ENCODE measurements at places on chromosomes 13 and 19. TPM values are rescaled to one million over a fixed set of nuclear protein-coding genes. Genes with fewer than 3 reads are reported as not detected.
A peak's percentile ranks its signal among the peaks of the same experiment; 100 is the strongest.

ZNF772 gene
- 3.3 TPM for total RNA-seq

GRCh38 chr13:94123557-94123956 lies 355.9 kb downstream of the DCT start:
- no peak for DNase-seq

CLC gene
- total RNA-seq, result not detected

DNA sequence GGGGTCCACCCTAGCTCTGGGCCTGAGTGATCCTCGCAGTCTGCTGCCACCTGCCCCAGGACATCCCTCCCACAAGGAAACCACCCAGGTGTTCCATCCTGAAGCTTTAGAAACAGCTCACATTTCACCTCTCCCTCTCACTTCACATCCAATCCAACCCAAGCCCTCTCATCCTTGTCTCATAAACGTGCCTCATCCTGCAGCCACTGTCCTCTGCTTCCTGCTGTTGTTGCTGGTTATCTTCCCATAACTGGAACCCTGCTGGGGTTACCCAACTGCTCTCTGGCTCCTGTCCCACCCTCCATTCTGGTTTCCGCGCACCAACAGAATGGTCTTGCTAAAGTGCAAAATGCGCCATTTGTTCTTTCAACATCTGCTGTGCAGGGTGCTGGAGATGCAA lies 59.7 kb upstream of the MTIF3 start:
- DNase-seq, result no peak

DNA sequence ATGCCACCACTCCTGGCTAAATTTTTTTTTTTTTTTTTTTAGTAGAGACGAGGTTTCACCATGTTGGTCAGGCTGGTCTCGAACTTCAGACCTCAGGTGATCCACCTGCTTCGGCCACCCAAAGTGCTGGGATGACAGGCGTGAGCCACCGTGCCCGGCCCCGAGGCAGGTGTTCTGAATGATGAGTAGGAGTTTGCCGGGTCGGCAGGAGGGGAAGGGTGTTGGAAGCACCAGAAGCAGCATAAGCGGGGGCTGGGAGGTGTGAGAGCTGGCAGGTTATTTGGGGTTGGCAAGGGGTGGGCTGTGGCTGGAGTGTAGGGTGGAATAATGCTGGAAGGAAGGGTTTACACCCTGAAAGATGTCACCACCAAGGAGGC lies 1.8 kb downstream of the SPPL2B start:
- DNase-seq, result no peak

- DNase-seq, result peak; percentile 93
These were observed 9.4 kb upstream of the PGLYRP2 start for GRCh38 chr19:15488489-15489226.

PSG6 gene
- not detected for total RNA-seq

- no peak for DNase-seq
These were observed 24.4 kb upstream of the SIAH3 start for GRCh38 chr13:45875951-45876350.

DNA sequence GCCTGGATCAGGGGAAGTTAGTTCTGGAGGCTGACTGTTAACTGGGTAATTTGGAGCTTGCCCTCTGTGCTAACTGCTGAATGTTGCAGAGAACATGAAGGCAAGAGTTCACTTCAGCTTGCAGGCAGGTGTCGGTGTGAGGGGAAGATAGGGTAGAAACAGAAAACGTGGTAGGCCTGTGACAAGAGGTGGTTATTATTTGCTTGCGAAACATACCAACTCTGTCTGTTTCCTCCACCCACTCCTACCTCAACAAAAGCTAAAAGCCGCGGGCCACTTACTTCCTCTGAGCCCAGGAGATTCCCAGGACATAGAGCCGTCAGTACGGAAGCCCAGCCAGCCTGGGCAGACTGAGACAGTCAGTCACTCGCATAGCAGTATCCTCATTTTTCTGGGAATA lies 119.2 kb upstream of the ABCC4 start:
- no peak for DNase-seq

- DNase-seq, result no peak
These were observed 22.9 kb downstream of the COG3 start for GRCh38 chr13:45487604-45488003.

DNA sequence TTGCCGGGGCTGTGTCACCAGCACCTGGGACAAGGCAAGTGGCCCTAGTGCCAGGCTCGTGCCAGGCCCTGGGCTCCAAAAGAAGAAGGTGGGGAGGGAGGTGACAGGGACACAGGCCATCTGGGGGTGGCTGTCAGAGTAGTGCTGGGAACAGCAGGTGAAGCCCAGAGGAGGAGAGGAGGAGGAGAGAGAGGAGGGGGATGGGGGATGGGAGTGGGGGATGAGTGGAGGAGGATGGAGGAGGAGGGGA lies 18.7 kb downstream of the LSM4 start:
- DNase-seq, result no peak

DNA sequence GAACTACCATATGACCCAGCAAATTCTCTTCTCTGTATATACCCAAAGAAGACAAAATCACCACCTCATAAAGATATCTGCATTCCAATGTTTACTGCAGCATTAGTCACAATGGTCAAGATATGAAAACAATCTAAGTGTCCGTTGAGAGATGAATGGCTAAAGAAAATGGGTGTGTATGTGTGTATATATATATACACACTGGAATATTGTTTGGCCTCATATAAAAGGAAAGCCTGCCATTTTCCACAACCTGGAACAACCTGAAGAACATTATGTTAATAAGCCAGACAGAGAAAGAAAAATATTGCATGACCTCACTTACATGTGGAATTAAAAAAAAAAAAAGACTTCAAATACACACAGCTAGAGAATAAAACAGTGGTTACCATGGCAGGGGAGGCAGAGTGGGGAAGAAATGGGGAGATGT lies 29.5 kb upstream of the RBM26 start:
- no peak for DNase-seq

DNA sequence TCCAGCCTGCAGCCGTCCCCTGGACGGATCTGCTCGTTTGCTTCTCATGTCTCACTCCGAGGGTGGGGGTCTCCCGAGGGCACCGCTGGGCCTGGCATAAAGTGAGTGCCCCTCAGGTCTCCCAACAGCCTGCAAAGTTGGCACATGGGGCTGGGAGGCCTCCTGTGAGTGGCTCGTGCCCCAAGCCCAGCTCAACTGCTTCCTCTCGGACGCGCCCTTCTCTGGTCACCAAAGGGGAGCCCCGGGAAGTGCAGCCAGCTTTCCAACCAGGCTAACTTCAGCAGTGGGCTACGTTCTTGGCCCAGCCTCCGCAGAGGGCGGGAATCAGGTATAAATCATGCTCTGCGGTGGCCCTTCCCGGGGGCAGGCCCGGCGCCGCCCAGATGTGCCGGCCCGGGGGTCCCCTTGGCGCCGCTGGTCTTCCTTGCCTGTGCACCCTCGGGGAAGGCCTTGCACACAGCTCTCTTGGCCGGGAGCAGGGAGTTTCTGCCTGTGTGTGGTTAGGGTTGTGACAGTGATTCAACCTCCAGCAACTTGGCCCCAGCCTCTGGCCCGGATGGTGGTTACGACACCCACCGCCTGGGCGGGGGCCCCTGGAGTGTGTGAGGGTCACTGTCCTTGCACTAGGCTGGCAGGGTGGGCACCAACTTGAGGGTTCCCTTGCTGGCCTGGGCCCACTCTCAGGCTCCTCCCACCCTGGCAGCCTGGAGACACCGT lies 20.7 kb downstream of the CEBPG start:
- DNase-seq, result peak; percentile 92

CEACAM4 gene
- not detected for total RNA-seq

GRCh38 chr13:23356368-23356767 lies 77.1 kb downstream of the SACS start:
- no peak for DNase-seq

LILRA5 gene
- not detected for total RNA-seq

ZNF132 gene
- total RNA-seq, result not detected

GRCh38 chr19:35696835-35697234 lies 7.5 kb upstream of the ZBTB32 start:
- no peak for DNase-seq

INTS6 gene
- 15.6 TPM for total RNA-seq

- DNase-seq, result no peak
These were observed 59.9 kb upstream of the TPP2 start for GRCh38 chr13:102536695-102537485.

- no peak for DNase-seq
These were observed 3.6 kb downstream of the TMEM259 start for GRCh38 chr19:1017115-1017905.

DNA sequence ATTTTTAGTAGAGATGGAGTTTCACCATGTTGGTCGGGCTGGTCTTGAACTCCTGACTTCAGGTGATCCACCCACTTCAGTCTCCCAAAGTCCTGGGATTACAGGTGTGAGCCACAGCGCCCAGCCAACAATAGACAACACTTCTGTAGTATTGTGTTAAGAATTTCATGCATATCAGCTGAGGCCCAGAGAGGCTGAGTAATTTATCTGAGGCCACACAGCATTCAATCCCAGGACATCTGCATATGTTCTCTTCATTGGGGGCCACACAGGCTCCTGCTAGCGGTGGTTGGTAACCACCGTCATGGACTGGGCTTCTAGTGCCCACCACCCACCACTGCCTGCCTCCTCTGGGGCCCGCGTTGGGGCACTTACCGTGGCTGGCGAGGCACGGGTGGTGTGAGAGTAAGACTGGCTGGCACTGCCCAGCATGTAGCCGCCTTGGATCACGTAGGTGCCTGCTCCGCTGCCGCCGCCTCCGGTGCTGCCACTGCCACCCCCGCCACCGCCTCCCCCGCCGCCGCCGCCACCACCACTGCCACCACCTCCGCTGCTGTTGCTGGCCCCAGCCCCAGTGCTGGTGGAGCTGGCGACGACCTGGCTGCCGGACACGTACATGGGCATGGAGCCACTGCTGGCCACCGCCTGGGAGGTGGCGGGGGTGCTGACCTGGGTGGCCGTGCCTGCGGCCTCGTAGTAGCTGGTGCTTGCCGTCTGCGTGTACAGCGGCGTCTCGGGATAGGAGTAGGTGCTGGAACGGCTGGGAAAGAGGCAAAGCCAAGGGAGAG lies 20.3 kb downstream of the DCAF15 start:
- DNase-seq, result no peak

IGFL4 gene
- not detected for total RNA-seq

DNA sequence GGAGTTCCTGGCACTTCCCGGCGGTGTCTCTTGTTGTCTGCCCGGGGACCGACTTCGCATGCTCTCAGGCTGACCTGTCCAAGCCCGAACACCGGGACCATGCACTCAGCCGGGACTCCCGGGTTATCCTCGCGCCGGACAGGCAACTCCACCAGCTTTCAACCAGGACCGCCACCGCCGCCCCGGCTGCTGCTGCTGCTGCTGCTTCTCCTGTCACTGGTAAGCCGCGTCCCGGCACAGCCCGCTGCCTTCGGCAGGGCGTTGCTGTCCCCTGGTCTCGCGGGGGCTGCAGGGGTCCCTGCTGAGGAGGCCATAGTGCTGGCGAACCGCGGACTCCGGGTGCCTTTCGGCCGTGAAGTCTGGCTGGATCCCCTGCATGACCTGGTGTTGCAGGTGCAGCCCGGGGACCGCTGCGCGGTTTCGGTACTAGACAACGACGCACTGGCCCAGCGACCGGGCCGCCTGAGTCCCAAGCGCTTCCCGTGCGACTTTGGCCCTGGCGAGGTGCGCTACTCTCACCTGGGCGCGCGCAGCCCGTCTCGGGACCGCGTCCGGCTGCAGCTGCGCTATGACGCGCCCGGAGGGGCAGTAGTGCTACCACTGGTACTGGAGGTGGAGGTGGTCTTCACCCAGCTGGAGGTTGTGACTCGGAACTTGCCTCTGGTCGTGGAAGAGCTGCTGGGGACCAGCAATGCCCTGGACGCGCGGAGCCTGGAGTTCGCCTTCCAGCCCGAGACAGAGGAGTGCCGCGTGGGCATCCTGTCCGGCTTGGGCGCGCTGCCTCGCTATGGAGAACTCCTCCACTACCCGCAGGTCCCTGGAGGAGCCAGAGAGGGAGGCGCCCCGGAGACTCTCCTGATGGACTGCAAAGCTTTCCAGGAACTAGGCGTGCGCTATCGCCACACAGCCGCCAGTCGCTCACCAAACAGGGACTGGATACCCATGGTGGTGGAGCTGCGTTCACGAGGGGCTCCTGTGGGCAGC lies 661 bp downstream of the FREM2 start:
- peak; percentile 40 for DNase-seq

GRCh38 chr13:79528759-79529191 lies 47.8 kb downstream of the NDFIP2 start:
- no peak for DNase-seq

IQCN gene
- total RNA-seq, result 0.05 TPM

- DNase-seq, result peak; percentile 9
These were observed 434 bp upstream of the FNDC3A start for GRCh38 chr13:48975101-48975855.

DNA sequence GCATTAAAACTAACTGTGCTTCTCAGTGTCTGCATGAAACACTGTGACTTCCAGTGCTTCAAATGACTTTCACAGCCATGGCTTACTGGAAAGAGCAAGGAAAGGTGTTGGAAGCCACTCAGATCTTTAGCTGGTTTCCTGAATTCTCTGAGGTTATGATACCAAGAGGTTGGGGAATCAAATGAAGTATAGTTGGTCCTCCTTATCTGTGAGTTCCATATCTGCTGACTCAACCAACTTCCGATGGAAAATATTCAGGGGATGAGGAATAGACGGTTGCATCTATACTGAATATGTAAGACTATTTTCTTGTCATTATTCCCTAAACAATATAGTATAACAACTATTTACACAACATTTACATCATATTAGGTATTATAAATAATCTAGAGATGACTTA lies 32.4 kb downstream of the EPSTI1 start:
- no peak for DNase-seq

EXOC3L2 gene
- total RNA-seq, result not detected

ELANE gene
- not detected for total RNA-seq

OR1M1 gene
- total RNA-seq, result not detected

CCDC61 gene
- 10.5 TPM for total RNA-seq

DNA sequence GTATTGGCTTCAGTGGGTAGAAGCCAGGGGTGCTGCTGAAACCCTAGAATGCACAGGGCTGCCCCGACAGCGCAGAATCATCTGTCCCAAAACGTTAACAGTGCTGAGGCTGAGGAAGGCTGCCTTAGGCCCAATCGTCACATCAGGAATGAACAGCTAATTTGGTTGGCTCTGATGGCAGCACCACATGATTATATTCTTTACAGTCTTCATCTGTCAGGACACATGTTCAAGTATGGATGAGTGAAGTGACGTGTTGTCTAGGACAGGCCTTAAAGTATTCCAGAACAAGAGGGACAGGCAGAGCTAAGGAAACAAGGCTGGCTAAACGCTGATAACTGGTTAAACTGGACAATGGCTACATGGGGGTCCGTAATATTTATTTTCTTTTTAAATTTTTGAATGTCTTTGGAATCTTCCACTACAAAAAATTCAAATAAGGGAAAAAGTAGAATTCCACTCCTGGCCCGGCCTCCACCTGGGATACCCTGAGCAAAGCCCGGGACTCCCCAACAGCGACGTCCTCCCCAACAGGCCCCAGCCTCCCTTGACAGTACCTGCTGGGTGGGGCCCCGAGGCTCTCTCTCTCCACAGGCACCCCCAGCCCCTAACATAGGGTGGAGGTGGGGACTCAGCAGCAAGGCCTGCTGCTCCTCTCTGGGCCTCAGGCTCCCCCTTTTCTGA lies 14.8 kb upstream of the CCNP start:
- DNase-seq, result no peak

- peak; percentile 17 for DNase-seq
These were observed 183.5 kb upstream of the TSC22D1 start for GRCh38 chr13:44759384-44760360.

GRCh38 chr13:43185226-43185625 lies 161.8 kb downstream of the DNAJC15 start:
- DNase-seq, result no peak

- no peak for DNase-seq
These were observed 103.5 kb upstream of the SPRY2 start for GRCh38 chr13:80444240-80445015.

All from MG63 (cell line).